Activated T-cell treated with anti-CD3 and anti-CD28 coated beads, Interleukin-2, amount 50 U/mL, for 48 hours (primary cell): ENCODE measurements at places on chromosomes 1 and 21.

- no peak for DNase-seq
Measured at GRCh38 chr1:212267460-212267859, 17.8 kb upstream of the PPP2R5A start.

DNA sequence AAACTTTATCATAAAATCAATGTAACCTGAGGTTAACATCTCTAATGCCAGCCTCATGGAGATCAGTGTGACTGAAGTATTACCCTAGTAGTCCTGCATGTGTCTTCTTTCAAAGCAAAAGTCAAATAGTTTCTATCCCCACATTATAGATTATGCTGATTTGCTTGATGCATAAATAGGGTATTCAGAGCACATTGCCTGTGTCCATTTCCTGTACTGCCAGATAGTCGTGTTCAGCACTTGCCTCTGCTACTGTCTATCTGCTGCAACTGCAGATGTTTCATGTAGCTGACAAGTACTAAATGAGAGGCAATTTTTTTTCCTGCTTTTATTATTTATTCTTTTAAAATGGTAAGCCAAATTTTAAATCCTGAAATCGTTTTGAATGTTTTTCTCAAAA, 348.7 kb downstream of the CHRM3 start:
- DNase-seq: no peak

DNA sequence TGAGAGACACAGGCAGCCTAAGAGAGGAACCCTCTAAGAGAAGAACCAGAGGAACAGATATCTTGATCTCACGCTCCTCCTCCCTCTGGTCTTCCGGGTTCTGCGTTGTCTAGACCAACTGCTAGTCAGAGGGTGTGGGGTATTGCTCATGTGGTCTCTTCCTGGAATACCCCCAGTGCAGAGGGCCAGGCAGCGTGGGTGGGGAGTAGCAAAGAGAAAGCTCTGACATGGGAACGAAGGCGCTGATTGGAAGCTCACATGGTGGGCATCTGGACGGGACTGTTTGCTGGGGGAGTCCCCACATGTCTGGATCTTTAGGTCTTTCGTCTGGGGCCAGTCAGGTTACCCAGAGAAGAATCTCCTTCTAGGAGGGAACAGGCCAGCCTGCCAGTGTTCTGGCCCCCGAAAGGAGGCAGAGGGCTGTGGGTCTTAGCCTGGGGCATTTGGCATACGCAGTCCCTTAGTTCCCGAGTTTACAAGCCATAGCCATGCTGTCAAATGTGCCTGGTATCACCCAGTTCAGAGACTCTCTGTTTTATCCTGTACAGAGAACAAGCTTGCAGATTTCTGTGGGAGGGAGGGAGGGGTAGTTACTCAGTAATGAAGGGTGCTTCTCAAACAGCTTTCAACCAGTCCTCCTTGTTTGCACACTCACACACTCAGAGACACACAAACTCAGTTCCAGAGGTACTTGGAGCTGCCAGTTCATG, 18.3 kb upstream of the IL6R start:
- DNase-seq: peak; percentile 88

DNA sequence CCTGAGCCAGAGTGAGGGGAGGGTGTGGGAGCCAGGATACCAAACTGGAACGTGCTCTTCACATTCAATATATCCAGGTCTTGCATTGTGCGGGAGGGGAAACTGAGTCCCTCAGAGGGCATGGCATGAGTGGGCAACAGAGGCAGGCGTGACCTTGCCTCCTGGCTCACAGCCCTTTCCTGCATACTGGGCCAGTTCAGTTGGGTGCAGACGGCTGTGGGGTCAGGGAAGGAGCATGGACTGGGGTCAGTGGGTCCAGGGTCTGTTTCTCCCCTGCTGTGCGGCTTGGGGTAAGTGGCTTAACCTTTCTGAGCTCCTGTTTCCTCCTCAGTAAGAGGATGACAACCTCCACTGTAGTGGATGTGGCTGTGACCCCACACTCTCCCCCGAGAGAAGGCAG, 16.6 kb downstream of the SERINC2 start:
- DNase-seq: no peak

DNA sequence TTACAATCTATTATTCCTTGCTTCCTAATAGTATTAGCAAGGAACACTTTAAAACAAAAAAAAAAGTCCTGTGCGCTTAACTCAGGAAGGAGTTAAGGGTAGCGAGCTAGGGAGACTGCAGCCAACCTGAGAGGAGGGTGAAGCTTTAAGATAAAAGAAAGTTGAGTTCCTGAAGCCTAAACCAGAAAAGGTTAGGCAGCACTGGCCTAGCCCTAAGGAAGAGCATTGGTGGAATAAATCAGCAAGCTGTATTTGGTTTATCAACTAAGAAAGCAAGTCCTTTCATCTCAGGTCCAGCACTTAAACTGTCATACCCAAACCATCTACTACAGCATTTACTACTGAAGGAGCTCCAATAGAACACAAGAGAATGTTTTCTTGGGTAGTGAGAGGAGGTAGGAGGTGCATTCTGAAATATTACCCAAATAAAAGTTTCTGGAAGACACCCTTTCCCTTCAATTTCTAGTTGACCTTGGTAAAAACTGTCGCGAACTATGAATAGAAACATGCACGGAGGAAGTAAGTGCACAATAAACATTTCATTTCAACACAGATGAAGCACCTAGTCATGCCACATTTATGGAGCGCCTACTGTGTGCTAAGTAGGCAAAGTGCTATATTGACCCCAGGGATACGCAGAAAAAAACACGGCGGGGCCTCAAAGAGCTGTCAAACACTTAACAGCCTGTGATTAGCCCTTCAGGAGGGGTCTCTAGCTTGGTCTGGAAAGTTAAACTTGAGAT, 1.3 kb downstream of the GLRX2 start:
- no peak for DNase-seq

DNA sequence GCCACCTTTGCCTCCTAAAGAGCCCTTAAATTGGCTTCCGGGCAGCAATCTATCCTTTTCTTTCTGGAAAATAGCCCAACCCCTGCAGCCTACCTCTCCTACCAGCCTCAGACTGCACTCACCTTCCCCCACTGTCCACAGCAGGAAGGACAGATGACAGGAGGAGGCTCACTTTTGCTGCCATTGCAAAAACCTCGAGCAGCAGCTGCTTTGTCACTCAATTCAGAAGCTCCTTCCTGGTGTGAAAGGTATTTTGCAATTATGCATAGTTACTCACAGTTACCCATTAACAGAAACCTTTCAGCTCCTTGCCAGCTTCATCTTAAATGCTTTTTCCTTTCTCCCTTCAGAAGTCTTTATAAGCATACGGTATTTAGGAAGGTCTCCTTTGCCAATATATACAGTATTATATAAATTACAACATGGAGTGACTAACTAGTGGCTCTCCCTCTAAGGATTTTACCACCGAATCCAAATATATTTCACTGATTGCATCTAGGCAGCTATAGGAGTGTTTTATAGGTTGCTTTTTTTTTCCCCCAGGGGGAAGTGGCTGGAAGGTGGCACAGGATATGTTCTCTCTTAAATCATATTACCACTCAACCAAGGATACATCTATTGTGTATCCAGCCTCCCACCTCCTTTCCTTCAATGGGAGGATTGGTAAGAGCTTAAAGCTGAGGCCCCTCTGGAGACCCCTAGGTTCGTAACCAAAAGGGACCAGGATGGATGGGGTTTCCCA, 142.1 kb upstream of the IPO9 start:
- no peak for DNase-seq

DNA sequence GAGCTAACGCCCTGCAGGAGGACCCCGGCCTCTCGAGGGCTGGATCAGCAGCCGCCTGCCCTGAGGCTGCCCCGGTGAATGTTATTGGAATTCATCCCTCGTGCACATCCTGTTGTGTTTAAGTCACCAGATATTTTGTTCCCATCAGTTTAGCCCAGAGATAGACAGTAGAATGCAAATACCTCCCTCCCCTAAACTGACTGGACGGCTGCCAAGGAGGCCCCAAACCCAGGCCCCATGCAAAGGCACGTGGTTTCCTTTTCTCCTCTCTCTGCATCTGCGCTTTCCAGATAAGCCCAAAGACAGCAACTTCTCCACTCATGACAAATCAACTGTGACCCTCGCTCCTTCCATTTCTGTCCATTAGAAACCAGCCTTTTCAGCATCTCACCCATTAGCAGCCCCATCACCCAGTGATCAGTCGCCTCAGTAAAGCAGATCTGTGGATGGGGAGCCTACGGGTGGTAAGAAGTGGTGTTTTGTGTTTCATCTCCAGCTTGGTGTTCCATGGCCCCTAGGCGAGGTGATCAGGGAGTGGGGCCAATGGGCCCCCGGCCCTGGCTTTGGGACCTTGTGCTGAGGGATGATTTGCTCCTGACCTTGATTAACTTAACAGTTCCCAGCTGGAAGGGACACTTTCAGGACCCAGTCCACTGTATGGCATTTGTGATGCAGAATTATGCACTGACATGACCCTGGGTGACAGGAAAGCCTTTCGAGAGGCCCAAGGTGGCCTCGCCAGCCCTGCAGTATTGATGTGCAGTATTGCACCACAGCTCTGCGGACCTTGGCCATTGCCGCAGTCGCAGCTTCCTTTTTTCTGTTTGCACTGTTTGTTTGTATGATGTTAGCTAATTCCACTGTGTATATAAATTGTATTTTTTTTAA, 5.2 kb downstream of the NPPA start:
- DNase-seq: no peak

DNA sequence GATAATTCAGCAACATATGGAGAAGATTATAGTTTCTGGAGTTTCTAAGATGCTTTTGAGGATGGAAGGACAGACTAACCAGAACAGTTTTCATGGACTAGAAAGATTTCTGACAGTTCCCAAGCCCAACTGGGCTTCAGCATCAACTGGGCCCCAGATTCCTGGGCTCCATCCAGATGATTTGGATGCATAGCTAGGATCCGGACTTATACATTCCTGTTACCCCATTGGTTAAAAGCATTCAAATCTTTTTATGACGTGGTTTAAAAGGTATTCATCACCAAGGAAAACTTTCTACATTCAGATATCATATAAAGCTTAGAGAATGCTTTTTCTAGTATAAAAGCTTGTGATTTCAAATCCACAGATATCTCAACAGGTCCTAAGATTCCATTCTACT, 29.7 kb downstream of the TSHB start:
- no peak for DNase-seq

DNA sequence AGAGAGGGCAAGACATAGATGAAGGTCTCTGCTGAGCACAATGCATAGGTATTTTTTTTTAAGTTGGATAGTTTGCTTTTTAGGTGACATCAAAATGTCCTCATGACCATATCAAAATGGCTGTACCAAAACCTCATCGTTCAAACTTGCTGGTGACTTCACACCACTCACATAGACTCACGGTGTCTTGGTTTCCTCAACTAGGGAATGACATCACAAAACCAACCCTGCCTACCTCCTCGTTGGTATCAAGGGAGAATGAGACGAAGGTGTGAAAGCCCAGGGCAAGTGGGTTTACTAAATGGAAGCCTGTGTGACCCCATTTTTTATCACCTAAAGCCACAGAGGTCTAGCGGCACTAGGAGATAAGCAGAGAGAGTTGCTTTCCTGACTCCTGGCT, 1.6 kb downstream of the PIGR start:
- no peak for DNase-seq

GRCh38 chr1:18883079-18883478, 19.3 kb downstream of the ALDH4A1 start:
- no peak for DNase-seq

- DNase-seq: no peak
Measured at GRCh38 chr1:13623021-13623637, 39.5 kb downstream of the PDPN start.

GRCh38 chr1:155070721-155071569, 7.4 kb downstream of the EFNA4 start:
- peak; percentile 86 for DNase-seq

DNA sequence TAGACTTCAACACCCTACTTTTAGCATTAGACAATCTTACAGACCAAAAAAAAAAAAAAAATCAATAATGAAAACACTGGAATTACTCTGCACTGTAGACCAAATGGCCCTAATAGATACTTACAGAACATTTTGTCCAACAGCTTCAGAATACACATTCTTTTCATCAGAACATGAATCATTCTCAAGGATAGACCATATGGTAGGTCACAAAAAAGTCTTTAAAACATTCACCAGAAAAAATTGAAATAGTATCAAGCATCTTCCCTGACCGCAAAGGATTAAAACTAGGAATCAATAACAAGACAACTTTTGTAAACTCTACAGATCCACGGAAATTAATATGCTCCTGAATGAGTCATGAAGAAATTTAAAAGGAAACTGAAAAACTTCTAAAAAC, 22.5 kb downstream of the ZNF670 start:
- DNase-seq: no peak

DNA sequence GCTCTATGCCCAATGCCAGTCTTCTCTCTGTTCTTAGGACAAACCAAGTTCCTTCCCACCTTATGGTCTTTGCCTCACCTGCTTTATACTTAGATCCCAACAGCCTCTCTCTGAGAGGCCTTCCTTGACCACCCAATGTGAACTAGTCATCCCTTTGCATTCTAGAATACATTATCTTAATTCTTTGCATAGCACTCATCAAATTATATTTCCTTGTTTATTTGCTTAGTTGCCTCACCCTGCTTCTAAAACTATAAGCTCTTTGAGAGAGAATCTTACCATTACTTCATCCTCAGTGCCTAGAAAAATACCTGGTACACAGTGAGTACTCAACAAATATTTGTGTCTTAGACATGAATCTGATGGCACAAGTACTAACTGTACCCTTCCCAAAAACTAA, 8.0 kb downstream of the PIGP start:
- DNase-seq: no peak

- no peak for DNase-seq
Measured at GRCh38 chr1:198174297-198174696, 17.5 kb downstream of the NEK7 start.

GRCh38 chr21:17351766-17352165, 161.1 kb upstream of the CXADR start:
- no peak for DNase-seq

DNA sequence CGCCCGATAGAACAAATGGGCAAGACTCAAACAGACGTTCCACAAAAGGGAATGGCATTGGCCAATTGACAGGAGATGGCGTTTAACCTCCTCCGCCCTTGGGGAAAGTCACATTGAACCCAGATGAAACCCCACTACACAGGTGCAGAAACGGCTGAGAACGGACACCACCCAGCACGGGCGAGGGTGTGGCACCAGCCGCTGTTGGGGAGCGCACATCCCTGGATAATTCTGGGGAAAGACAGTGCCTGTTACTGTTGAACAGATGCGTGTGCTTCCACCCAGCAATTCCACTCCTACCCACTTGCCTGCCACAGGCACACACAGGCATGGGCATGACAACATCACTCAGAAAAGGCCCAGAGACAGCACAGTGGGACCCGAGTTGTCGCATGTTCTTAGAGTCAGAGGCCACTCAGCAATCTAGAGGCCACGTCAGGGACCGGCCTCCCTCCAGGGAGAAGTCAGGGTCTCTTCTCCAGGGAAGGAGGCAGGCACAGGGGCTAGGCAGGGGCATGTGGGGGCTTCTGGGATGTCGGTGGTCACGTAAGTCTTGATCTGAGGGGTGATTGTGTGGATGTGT, 15.2 kb downstream of the PRXL2B start:
- peak; percentile 8 for DNase-seq

- no peak for DNase-seq
Measured at GRCh38 chr1:185566995-185567394, 167.2 kb upstream of the HMCN1 start.

GRCh38 chr1:204162494-204163074, 3.6 kb downstream of the REN start:
- peak; percentile 90 for DNase-seq

GRCh38 chr1:245688536-245689453, 534.0 kb downstream of the KIF26B start:
- no peak for DNase-seq
